ENCODE measurements at places on chromosomes 13 and 19. TPM values are rescaled to one million over a fixed set of nuclear protein-coding genes. Genes with fewer than 3 reads are reported as not detected.

SHISA2 gene
- 0.58 TPM for total RNA-seq

CRTC1 gene
- total RNA-seq, result 7.1 TPM

POLRMT gene
- total RNA-seq, result 47.0 TPM

HSPB6 gene
- 0.99 TPM for total RNA-seq

C1QTNF9B gene
- not detected for total RNA-seq

VSTM1 gene
- total RNA-seq, result not detected

OR7C1 gene
- total RNA-seq, result not detected

JSRP1 gene
- 0.56 TPM for total RNA-seq

B3GNT3 gene
- 0.41 TPM for total RNA-seq

DIRAS1 gene
- total RNA-seq, result 0.11 TPM

IRF3 gene
- total RNA-seq, result 202 TPM

GARIN5A gene
- 0.96 TPM for total RNA-seq

MIA gene
- total RNA-seq, result not detected

RDH8 gene
- not detected for total RNA-seq

CPAMD8 gene
- total RNA-seq, result 0.19 TPM

SBSN gene
- total RNA-seq, result not detected

LILRA2 gene
- not detected for total RNA-seq

F10 gene
- total RNA-seq, result not detected

IGLON5 gene
- 0.16 TPM for total RNA-seq

RNASEH2B gene
- 65.0 TPM for total RNA-seq

RFPL4A gene
- total RNA-seq, result not detected

All from activated naive CD4-positive, alpha-beta T cell treated with anti-CD3 and anti-CD28 coated beads, Interleukin-2, amount 50 U/mL, for 72 hours (primary cell).